Natural killer cell (primary cell): ENCODE measurements at places on chromosomes 1 and 21. TPM values are rescaled to one million over a fixed set of nuclear protein-coding genes. Genes with fewer than 3 reads are reported as not detected.

Gene SLC35E2B
- 61.8 TPM for total RNA-seq

Gene LYPD8
- not detected for total RNA-seq

Gene TTC39A
- total RNA-seq: 0.38 TPM

Gene SDHB
- 62.6 TPM for total RNA-seq

Gene SLC6A9
- total RNA-seq: 0.55 TPM

Gene SAMSN1
- 18.2 TPM for total RNA-seq

Gene UBL4B
- total RNA-seq: not detected
